COR-L47 (cell line): ENCODE measurements at places on chromosomes 1 and 21.

DNA sequence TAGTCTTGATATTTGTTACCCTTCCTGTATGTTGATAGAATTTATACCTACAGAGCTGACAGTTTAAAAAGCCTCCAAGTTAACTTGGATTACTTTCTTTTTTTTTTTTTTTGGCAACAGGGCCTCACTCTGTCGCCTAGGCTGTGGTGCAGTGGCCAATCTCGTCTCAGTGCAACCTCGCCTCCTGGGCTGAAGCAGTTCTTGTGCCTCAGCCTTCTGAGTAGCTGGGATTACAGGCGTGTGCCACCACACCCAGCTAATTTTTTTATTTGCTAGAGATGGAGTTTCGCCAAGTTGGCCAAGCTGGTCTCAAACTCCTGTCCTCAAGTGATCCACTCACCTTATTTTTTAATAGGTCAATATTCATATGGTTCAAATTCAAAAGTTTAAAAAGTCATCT lies 32.7 kb downstream of the WDTC1 start:
- no peak for DNase-seq

DNA sequence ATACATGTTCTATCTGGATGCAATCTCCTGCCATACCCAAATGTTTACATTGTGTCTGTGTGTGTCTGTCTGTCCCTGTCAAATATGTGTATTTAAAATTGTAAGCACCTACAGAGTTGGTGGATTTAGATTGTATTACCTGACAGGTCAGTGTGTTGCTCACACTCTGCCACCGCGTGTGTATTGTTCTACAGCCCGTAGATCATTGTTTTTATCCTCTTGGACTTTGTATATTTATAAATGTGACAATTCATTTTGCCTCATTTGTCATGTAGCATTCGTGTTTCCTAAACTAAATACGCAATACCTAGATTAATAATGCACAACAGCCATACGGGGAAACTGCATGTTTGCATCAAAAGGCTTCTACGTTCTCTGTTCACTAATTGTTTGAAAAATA lies 634 bp downstream of the ALG14 start:
- DNase-seq = no peak

DNA sequence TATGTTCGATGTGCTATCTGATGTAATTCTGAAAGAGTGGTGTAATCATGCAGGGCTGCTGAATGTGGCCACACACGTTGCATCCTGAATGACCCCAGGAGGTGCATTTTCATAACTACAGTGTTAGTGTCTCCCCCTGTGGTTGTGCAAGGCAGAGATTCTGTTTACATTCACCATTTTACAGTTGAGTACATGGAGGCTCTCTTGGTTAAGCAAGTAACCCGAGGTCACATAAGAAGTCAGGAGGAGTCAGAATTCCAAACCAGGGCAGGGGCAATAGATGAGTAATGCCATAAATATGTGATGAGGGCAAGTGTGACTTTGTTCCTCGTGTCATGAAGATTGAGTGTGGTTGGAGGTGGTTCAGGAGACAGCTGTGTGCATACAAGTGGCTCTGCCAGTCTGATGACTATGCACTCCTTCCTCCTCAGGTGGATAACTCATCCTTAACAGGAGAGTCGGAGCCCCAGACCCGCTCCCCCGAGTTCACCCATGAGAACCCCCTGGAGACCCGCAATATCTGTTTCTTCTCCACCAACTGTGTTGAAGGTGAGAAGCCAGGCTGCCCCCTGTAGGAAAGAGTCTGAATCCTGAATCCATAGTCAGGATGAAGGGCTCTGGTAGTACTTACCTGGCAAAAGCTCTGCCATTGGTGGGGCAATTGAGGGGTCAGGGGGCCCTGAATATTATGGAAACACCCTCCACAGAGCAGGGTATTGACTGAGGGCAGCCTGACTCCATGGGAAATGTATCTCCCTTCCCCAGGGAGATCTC lies 9.3 kb downstream of the ATP1A2 start:
- DNase-seq = no peak

DNA sequence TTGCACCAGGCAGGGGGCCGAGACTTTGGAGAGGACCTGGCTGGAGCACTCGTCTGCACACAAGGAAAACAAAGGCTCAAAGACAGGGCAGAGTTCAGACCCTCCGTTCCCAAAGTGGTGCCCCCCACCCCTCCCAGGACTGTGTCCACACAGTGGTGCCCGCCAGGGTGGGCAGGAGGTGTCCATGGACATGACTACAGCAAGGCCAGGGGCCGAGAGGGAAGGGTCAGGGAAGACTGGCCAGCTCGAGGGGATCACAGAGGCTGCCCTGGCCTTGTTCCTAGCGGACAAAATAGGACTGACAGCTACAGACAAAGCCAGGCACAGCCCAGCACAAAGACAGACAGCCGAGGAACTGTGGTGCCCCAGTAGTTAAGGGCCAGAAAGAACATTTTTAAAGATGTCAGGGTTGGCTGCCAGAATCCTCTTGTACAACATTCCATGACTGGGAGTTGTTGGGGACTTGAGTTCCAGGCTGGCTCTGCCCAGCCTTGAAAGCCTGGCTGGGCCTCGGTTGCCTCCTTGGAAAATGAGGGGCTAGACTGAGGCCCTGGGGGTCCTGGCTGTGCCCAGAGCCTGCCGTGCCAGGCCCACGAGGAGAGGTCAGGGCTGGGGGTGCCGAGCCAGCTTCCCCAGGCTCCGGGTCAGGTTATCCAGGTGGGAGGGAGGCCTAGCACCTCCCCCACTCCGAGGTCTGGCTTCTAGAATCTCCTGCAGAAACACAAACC lies 63.7 kb downstream of the SLX9 start:
- DNase-seq = no peak

DNA sequence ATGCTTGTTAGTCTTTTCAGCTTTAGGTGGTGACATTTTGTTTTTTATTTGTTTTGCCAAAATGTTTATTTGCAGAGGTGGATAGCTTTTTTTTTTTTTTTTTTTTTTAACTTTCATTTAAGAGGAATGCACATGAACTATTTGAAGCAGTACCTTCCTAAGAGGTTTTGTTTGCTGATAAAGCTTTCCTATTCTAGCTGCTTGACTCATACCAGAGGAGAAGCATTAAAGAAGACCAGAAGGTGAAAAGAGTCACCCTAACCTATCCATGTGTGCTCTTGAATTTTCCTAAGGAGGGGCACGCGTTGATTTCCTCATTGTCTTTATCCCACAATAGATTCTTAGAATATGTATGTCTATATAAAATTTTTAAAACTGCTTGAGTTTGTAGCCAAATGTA lies 57.7 kb downstream of the PRDM2 start:
- DNase-seq = no peak

- no peak for DNase-seq
These were observed 20.2 kb upstream of the RABGGTB start for GRCh38 chr1:75765697-75766355.

- DNase-seq = no peak
These were observed 45.7 kb upstream of the DISC1 start for GRCh38 chr1:231580874-231581273.

GRCh38 chr1:161374373-161374772 lies 6.7 kb upstream of the CFAP126 start:
- DNase-seq = no peak

- no peak for DNase-seq
These were observed 59.0 kb downstream of the NFASC start for GRCh38 chr1:204929487-204930154.

DNA sequence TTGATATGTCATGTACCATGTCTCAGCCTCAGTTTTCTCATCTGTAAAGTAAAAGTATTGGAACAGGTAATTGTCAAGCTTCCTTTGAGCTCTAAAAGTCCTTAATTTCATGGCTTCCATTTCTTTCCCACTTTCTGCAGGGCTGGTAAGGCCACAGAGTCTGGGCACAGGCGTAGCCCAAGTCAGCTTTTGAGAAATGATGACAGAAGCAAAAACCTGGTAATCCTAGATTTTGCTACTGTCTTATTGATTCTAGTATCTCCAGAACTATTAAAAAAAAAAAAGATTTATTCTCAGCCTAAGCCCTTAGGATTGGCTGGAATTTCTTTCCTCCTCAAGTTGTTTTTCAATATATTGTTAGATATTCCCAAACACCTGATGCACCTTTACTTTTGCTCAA lies 31.3 kb downstream of the PLXNA2 start:
- no peak for DNase-seq

GRCh38 chr1:54305906-54306514 lies 100.2 kb downstream of the SSBP3 start:
- no peak for DNase-seq

DNA sequence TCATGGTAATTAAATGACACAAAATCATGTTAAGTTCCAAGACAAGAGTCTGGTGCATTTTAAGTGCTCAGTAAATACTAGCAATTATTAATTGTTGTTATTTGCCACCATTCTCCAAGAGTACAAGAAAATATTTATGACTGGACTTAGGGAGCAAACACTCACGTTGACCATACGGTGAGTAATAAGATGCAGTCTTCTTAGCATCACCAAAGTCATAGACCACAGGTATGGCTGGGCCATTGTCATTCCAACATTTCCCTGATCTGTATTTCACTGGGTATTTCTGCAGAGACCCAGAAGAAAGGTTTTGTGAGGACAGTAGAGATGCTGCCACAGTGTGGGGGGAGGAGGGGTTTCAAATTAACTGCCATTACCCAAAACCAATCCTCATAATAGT lies 4.7 kb downstream of the ITLN2 start:
- no peak for DNase-seq

DNA sequence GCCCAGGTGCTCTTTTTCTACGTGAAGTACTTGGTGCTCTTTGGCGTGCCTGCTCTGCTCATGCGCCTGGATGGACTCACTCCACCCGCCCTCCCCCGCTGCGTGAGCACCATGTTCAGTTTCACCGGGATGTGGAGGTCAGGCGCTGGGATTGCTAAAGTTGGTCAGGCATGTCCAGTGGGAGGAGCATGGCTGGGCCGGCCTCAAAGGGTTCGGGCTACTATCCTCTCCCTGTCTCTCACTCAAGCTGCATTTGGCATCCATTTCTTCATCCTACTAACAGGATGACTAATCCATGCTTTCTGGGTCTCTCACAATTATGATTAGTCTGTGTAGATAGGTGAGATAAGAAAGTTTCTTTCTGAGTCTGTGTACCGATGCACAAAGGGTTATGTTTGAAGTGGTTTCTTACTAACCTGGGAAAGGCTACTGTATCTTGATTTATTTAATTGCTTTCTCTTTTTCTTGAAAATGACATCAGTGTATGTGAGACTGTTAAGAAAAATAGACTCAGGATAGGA lies 135.9 kb downstream of the HHAT start:
- DNase-seq = no peak

DNA sequence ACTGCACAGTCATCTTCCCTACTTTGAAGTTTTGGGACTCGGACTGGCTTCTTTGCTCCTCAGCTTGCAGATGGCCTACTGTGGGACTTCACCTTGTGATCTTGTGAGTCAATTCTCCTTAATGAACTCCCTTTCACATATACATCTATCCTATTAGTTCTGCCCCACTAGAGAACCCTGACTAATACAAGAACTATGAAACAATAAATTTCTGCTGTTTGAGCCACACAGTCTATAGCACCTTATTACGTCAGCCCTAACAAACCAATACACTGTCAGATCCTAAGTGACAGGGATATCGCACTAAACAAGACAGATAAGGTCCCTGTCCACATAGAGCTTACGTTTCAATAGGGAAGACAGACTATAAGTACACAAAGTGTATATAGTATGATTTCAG lies 120.1 kb downstream of the PLPP3 start:
- no peak for DNase-seq

GRCh38 chr1:57966340-57966739 lies 542.5 kb upstream of the DAB1 start:
- DNase-seq = no peak

- DNase-seq = no peak
These were observed 3.9 kb upstream of the MEF2D start for GRCh38 chr1:156504438-156504813.

GRCh38 chr21:39648879-39649278 lies 36.1 kb downstream of the B3GALT5 start:
- DNase-seq = no peak

DNA sequence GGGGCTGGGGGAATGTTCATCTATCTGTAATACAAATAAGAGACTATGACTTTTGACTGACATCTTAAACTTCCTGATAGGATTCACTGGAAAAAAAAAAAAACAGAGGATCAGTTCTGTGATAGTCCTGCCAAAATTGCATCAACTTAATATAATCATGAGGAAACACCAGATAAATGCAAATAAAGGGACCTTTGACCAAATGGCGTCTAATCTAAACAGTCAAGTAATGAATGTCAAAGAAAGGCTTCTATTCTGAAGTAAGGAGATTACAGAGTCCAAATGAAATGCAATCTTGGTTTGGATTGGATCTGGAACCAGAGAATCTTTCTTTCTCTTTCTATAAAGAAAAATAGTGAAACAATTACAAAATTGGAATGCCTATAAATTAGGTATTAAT lies 513.4 kb downstream of the KCNT2 start:
- no peak for DNase-seq

DNA sequence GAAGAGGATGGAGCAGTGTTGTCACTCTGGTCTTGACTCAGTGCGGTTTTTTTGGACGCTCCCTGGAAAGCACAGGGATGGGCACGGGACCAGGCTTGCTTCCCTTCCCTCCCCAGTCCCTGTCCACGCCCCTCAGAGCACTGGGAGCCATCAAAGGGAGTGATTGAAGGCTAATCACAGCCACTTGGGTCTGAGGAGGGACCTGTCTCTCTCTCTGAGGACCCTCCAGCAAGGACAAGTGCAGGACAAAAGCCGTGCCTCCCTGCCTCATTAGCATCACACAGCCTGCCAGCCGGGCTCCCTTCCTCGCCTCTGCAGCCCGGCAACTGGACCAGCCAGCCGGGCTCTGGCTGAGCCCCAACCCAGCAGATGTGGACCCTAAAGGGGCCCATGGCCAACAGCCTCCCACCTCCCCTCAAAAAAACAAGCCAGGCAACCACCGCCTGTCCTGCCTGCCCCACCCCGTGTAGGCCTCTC lies 18.6 kb upstream of the PDZK1IP1 start:
- DNase-seq = no peak

GRCh38 chr1:69195136-69195535 lies 372.6 kb upstream of the LRRC7 start:
- DNase-seq = no peak

GRCh38 chr1:223707256-223708000 lies 4.9 kb upstream of the CAPN2 start:
- DNase-seq = no peak

GRCh38 chr1:162368451-162368850 lies 8.2 kb downstream of the SPATA46 start:
- no peak for DNase-seq

- no peak for DNase-seq
These were observed 191.2 kb downstream of the RERE start for GRCh38 chr1:8625981-8626898.

GRCh38 chr1:1243807-1244191 lies 2.7 kb downstream of the C1QTNF12 start:
- DNase-seq = no peak

- DNase-seq = no peak
These were observed 16.1 kb upstream of the CHI3L1 start for GRCh38 chr1:203202431-203203245.

GRCh38 chr1:68198752-68199151 lies 33.6 kb downstream of the WLS start:
- no peak for DNase-seq

GRCh38 chr1:68720476-68720875 lies 223.6 kb upstream of the DEPDC1 start:
- no peak for DNase-seq
